Left cardiac atrium (tissue), 4 donors: ENCODE measurements at places on chromosomes 2 and 18. TPM values are rescaled to one million over a fixed set of nuclear protein-coding genes. Genes with fewer than 3 reads are reported as not detected.

DNA sequence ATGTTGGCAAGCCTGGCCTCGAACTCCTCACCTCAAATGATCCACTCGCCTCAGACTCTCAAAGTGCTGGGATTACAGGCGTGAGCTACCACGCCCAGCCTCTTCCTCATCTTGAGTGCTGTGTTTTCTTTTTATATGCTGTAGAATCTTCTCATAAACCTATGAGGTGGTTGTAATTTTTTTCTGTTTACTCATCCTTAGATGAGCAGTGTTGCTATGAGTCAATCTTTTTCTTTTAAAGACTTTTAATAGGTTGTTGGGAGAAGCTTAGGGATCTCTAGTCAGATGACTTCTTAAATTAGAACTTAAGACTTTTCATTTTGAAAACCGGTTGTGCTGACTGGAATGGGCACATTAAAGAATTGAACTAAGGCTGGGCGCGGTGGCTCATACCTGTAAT lies 8.7 kb upstream of the AAK1 start:
- no peak for DNase-seq

GRCh38 chr18:34929336-34929780 lies 111.9 kb upstream of the MAPRE2 start:
- no peak for DNase-seq

GRCh38 chr2:80300954-80301353 lies 3.6 kb downstream of the LRRTM1 start:
- no peak for DNase-seq

- no peak for DNase-seq
Observed at GRCh38 chr18:4309227-4309626, 145.9 kb downstream of the DLGAP1 start.

- no peak for DNase-seq
Observed at GRCh38 chr2:197296835-197297234, 13.7 kb downstream of the ANKRD44 start.

- DNase-seq = no peak
Observed at GRCh38 chr2:11395389-11395788, 51.0 kb upstream of the ROCK2 start.

GRCh38 chr2:86025976-86026743 lies 79.5 kb downstream of the POLR1A start:
- DNase-seq = peak; percentile 8

- no peak for DNase-seq
Observed at GRCh38 chr2:242048479-242048878, 178.9 kb downstream of the RTP5 start.

DNA sequence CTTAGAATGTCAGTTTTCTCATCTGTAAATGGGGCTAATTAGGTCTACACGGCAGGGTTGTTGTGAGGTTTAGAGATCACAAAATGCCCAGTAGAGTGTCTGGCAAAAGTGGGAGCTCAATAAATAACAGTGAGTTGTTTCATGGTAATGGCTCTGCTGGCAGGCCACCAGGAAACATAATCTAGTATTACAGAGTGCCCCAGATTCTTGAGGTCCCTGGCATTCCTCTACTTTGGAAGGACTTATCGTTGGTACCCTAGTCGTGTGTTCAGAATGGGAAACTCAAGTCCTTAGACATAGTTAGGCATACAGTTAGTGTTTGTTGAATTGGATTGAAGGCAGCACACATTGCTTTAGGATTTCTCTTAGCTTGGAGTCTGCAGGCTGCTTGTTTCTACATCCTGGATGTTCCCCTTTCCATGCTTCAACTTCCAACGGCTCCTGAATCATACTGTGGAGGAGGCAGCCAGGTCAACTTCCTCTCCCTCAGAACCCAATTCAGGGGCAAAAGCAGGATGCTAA lies 161.5 kb upstream of the FOSL2 start:
- DNase-seq = no peak

- DNase-seq = no peak
Observed at GRCh38 chr2:234792621-234793022, 159.2 kb upstream of the SH3BP4 start.

- no peak for DNase-seq
Observed at GRCh38 chr2:160174322-160174721, 25.8 kb downstream of the ITGB6 start.

GRCh38 chr2:206457188-206457634 lies 13.9 kb downstream of the ADAM23 start:
- no peak for DNase-seq

GRCh38 chr2:238467792-238468191 lies 41.1 kb downstream of the ASB1 start:
- no peak for DNase-seq

DNA sequence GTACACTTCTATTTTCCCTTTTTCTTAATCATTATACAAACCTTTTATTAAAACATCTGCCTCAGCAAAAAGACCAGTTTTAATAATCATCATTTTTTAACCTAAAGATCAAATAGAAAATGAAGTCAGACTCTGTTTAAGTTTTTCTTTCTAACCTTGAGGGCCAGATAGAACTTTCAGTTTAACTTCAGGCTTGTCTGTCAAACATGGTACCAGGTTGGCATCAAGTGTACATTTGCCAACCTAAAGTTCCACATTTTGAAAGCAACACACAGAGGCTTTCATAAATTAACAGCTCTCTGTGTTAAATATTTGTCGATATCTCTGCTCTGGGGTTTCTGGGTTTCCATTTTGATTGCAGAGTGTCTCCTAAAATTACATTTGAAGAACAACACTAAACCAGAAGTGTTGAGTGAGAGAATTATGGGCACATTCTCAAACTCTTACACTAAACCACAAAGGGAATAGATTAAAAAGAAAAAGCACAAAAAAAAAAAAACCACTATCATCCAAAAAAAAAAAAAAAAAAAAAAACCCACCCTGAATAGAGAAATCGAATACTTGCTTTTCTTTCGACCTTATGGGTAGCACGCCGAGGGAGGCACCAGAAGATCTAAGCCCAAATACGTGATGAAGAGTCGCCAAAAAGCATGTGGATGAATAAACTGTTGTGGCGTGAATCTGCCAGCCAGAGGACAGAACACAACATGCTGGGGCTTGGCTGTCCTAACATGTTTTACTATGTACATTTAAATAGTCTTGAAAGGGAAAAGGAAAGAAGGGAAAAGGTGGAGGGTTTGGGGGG lies 166.2 kb downstream of the TCF4 start:
- no peak for DNase-seq

GRCh38 chr2:110883406-110883805 lies 151.0 kb downstream of the ACOXL start:
- no peak for DNase-seq

- no peak for DNase-seq
Observed at GRCh38 chr2:206112846-206113547, 27.0 kb upstream of the INO80D start.

GRCh38 chr2:199378948-199379650 lies 78.6 kb downstream of the SATB2 start:
- no peak for DNase-seq

- no peak for DNase-seq
Observed at GRCh38 chr2:173898178-173898668, 67.0 kb downstream of the SP3 start.

DNA sequence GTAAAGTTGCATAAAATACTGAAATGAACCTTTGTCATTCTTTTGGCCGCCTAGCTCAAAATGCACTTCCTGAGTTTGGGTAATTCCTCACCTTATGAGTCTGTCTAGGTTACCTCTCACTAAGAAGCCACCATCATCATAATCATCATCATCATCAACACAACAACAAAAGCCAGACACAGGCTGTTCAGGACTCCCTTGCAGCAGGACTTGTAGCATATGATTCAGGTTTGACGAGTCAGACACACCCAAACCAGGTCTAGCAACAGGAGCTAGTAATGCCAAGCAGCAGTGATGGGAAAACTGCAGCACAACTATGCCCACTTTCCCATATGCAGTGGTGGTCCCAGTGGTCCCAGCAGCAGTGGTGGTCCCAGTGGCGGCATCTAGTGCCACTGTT lies 2.8 kb upstream of the SGO2 start:
- DNase-seq = no peak

DNA sequence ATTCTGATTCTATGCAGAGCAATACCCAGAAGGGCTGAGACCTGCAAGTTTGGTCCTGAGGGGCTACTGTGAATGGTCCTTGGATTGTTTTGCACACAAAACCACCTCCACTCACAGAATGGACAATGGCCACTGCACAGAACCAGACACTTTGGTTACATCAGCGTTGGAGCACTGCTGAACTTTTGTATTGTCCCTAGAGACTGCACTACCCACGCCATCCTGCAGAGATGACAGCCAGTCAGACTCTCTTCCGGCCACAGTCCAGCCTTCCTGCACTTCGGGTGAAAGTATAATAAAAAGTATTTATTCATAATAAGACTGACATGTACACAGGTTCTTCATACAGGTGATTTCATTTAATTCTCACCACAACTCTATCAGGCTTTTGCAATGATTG lies 35.7 kb downstream of the CELF4 start:
- no peak for DNase-seq

DNA sequence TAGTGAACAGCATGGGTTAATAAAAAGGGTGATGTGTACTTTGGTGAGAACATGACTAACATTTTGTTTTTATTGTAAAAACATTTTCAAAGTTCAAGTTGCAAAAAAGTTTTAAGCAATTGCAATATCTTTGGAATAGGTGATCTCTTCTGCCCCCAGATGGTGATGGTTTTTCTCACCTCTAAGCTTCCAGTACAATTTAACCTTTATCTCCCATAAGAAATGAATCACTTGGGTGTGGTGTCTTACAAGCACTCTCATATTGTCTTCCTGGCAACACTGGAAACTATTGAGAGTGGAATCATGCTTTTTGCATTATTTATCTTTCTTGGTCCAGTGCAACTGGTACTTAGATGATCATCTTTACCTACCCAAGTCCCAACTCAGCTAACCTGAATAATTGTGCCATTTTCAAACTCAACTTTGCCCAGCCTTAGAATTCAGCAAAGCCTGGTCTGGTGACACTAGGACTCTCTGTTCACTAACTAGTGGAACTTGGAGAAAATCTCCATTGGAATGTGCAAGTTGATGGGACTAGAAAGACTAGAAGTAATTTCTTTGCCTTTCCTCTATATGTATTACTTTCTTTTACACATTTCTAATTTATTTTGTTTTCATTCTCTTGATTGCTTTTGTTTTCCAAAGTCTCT lies 964.7 kb upstream of the ZEB2 start:
- DNase-seq = no peak

KCNK3 gene
- total RNA-seq = 35.4 TPM

STEAP3 gene
- total RNA-seq = 11.2 TPM

ITSN2 gene
- total RNA-seq = 35.8 TPM

RASGRP3 gene
- total RNA-seq = 53.7 TPM

TEX44 gene
- not detected for total RNA-seq

TANC1 gene
- total RNA-seq = 80.7 TPM

PDE6D gene
- total RNA-seq = 16.6 TPM
